ENCODE measurements at places on chromosomes 6 and 20. TPM values are rescaled to one million over a fixed set of nuclear protein-coding genes. Genes with fewer than 3 reads are reported as not detected.

DNA sequence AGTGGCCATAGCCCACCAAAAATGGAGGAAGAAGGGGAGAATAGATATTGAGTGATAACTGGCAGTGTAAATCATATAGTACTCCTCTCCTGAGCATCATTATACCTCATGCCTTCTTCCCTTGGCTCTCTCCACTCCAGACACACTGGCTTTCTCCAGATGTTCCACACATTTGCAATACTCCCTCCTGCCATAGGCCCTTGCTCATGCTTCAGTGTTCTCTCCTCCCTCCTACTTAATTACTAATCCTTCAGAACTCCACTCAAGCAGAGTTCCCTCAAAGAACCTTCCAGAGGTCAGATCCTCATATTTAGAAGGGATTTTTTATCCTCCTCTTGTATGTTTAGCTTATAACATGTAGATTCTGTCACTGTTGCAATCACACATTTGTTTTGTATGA, 279.5 kb upstream of the SUPT3H start:
- DNase-seq: no peak

- no peak for DNase-seq
Observed at GRCh38 chr20:9981829-9982228, 53.0 kb upstream of the ANKEF1 start.

- DNase-seq: no peak
Observed at GRCh38 chr20:44208770-44209169, 1.8 kb downstream of the OSER1 start.

DNA sequence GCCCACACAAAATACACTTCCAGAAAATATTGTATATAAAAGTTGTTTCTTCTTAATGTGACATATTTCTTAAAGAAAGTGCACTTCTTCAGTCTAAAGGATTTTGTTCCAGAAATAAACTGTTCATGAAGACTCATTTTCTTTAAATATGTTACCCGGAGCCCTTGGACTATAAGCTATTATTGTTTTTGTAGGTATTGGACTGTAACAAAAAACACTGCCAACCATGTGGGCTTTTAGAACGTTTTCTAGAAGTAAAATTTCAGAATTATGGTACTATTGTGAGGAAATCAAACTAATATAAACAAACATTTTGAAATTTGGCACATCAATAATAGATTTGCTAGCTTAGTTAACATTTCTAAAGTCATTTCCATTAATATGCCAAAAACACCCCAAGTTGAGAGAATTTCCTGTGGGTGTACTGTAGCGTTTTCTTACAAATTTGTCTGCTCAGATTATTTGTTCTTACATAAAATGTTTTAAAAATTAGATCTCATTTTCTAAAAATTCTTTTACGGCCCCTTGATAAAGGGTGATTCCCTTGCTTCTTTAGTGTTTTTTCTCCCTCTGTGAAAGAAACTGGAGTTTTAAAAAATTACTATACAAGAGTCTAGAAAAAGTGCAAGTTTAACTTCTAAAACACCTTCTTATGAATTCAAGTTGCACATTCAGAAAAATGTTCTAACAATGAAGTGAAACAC, 3.4 kb downstream of the NKX2-4 start:
- DNase-seq: no peak

DNA sequence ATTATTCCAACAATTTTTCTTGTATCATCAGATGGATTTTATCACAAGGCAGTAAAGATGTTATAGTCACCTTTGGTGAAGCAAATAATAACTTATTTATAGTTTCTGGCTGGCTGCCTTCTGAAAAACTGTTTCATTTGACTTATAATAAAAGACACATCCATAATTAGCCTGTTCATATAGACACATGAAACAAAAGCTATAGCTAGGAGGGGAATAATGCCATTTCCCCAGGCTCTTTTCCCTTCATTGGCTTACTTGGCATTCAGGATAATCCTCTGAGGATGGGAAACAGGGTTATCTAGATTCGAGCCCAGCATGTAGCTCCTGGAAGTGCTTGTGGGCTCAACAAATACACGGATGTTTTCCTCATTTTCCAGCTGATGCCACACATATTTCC, 17.5 kb downstream of the MMP24 start:
- DNase-seq: no peak

GRCh38 chr6:142138876-142139275, 6.2 kb downstream of the GJE1 start:
- DNase-seq: no peak

The MAPK13 gene
- 3.0 TPM for total RNA-seq

The ZBTB46 gene
- 21.5 TPM for total RNA-seq
